ENCODE measurements at places on chromosomes 12 and 14.
A peak's percentile ranks its signal among the peaks of the same experiment; 100 is the strongest.

- no peak for DNase-seq
Observed at GRCh38 chr14:50792634-50793068, 38.3 kb downstream of the NIN start.

DNA sequence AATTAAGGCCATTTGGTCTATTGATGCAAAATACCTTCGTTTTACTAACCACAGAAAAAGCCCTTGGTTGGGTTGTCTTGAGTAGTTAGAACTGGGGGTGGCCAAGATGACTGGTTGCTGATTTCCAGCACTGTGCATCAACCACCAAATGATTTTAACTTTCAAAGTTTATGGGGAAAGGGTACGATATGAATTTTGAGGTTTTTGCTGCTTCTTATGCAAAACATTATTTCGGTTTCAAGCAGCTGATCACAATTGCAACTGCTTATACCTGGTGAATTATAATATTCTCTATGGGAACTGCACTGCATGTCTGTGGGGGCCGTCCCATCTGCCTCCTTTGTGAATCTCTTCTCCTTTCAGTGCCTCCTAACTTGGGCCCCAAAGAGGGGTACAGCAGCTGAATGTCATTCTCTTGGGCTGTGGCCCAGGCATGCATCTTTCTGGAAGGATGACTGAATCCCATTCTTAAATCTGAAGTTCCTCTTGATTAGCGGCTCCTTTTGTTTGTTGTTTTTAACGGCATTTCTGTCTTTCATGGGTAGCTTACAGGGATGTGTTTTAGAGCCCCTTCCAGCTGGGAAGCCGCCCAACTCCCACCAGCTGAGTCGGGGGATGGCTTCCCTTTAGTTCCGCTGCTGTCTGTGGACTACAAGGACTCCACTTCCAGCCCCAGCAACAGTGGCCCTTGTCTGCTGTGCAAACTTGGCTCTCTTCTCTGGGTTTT, 479.8 kb downstream of the ZFP36L1 start:
- peak; percentile 68 for DNase-seq

DNA sequence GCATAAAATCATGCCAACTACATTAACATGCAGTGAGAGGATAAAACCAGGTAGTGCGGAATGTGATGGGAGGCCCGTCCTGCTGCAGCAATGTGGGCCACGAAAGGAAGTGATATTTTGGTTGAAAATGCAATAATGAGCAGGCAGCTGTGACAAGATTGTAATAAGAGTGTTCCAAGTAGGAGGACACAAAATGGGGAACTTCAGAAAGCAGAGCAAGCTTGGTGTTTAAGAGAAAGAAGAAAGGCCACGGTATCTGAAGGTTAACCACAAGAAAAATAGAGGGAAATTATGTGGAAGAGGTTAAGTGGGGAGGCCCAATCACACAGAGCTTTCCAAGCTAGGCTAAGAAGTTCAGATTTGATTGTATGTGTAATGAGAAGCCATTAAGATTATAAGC, 34.3 kb downstream of the OVCH1 start:
- DNase-seq: no peak

GRCh38 chr14:68166731-68167382, 347.3 kb downstream of the RAD51B start:
- DNase-seq: no peak

DNA sequence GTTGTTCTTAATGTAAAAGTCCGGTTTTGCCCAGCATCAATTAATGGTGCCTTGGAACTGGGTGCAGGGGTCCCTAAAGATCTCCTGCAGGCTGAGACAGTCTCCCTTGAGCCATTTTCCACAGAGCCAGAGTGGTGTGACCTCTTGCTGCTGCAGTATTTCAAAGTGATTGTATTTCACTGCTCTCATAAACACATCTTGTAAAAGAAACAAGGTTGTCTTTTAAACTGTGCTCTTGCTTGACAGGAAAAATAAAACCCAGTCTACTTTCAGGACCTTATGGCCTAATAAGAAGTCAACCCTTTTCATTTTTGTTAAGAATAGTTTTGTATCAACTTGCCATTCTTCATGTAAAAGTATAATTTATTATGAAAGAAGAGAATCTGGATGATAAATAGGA, 44.7 kb downstream of the TMEM117 start:
- no peak for DNase-seq

DNA sequence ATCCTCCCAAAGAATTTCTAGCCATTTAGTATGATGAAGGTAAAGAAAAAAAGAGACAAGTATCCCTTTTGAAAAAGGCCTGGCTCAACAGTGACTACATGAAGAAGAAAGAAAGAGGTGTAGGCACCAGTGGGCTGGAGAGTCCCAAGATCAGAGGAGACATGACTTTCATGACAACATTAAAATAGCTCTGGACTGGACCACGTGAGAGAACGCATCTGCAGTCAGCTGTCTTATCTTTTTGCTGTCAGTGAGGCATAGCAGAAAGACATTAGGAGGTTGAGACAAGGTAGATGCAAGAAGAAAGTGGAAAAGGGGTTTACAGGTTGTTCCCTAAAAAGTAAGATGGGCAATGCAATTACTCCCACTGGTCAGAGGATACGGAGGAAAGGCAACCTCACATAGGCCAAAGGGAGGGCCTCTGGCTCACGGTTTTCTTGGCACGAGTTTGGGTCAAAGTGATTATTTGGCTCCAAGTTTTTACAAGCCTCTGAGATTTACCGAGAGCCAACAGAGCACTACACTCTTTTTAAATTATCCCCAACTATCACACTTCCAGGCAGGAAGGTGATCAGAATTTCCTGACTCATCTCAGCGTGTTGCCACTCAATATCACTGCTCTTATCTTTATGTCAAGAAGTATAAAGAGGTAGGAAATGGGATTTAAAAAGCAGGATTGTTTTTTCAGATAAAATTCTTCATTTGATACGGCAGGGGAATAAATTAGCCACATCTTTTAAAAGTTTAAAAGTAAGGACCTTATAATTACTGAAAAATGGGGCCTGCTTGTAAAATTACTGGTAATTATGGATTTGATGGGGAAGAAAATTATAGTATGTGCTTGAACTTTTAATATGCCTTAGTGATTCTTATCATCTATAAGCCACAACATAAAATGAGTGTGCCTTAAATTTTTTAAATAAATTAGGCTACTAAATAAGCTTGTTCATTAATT, 29.2 kb downstream of the TMTC1 start:
- DNase-seq: no peak

- no peak for DNase-seq
Observed at GRCh38 chr14:24243336-24243836, 963 bp upstream of the TINF2 start.

DNA sequence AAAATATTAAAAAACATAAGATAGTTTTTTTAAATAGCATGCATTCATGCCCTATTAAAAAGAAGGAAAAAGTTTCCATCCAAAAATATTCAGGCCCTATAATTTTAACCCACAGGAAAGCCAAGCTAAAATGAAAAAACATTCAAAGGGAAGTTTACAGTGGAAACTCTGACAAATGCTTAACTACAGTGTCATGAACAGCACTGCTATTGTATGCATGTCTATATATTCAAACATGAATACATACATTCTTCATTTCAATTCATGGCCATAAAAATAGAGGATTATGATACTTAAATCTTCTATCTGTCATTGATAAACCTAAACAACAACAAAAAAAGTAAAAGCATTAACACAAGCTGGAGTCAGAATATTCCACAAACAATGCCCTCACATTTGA, 67.4 kb downstream of the PPP2R5E start:
- no peak for DNase-seq

DNA sequence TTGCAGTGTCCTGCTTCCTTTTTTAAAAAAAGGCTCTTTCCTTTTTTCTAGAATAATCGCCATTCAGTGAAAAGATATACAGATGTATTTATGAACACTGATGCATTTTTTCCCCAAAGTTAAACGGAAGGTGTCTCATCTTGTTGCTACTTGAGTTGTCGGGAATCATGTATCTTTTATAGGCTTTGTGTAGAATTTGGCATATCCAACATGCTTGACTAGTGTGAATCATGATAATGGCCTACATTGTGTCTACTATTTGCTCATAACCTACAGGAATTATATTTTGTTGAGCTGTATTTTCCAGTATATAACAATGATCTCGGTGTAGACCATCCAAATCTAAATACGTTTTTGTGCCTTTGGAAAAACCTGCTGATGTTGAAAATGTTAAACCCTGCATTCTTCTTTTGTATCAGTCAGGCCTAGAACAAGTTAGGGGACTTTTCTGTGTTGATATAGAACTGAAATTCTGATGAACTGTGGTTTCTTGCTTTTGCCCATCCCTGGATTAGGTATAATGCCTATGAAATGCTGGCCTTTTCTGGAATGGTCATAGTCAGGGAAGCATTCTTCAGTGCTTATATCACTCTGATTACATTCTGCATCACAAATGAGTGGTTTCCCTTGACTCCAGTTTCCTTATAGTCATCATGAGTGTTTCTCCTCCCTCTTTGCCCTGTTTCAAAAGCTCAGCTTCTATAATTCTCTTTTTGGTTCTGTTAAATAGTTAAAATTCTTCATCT, 10.8 kb downstream of the BMAL2 start:
- DNase-seq: no peak

DNA sequence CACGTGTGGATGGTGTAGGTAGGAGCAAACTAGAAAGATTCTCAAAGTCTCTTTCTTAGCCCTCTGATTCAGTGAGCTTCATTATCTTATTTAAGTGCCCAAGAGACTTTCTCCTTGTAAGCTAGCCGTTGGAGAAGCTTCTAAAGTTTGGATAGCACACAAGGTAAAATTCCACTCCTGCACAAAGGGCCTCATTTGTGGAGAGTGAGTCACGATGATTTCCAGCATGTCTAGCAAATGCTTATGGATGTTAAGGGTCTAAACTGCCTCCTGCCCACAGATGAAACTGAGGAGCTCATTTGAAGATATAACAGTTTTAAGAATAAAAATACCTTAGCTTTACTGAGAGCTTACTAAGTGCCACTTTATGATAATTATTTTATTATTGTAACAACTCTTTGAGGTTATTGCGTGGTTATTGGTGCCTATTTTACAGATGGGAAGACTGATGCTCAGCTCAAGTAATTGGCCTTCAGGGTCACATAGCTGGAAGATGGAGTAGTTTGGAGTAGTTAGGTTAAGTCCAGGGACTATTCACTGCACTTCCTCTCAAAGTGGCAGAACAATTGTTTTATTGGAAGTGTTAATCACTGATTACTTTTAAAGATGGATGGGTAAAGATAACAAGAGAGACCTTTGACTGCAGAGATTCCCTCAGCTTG, 78.7 kb upstream of the HIF1A start:
- DNase-seq: no peak

GRCh38 chr12:11795192-11795912, 145.9 kb downstream of the ETV6 start:
- DNase-seq: no peak

DNA sequence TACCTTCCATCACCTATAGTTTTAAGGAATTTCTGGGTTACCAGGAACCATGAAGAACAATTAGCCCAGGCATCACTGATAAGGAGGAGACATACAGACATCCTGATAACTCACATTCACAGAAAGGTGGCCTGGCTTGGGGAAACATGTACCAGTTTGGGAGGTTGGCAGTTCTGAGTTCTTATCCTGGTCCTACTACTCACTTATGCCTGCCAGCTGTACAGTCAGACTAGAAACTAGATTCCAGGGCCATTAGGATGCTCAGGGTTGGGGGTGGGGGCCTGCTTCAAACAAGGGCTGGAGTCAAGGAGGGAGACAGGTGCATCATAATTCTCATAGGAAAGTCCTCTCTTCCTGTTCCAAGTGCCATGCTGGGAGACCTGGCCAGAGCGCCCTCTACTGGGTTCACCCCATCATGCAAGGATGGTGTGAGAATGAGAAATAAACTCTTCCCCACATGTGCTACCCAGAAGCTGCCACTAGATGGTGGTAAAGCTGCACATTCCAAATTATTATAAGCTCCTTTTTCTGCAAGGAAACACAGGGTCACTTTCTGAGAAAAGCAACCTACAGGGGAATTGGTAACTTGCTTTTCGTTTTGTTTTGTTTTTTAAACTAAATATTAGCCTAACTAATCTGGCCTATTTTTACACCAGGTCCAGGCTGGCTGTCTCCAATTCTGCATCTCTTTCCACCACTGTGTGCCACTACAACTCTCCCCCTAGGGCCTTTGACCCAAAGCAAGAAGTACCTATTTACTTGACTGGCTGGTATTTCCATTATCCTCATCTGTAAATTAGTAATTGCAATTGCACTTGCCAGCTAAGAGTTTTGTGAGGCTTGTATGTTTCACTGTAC, 14.5 kb downstream of the OAS2 start:
- peak; percentile 25 for DNase-seq

GRCh38 chr14:91371011-91371989, 46.3 kb downstream of the CCDC88C start:
- DNase-seq: no peak

- no peak for DNase-seq
Observed at GRCh38 chr14:55111122-55111708, 17.8 kb upstream of the LGALS3 start.

DNA sequence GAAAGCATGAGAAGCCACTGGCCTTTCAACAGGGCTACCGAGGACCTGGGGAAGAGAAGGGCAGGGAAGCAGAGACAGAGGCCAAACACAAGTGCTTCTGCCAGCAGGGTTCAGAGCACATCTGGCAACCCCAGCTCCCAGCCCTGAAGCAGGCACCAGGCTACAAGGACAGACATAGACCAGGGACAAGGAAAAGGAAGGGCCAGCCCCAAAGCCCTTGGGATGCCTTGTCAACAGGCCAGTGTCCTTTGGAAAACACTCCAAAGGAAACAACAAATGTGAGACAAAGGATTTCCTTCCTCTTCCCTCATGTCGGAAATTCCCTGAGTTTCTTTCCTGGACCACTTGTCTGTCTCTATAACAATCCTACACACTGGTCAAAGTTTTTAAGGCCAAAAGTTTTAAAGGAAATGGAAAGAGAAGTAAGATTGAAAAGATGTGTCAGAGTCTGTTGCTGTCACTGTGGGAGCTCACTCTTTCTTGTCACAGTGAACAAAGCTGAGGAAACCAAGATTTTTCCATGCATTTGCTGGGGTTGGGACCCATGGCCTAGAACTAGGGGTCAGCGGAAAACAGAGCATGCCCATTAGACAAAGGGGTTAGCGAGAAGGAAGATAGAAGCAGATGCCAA, 59.4 kb downstream of the TTC9 start:
- no peak for DNase-seq

All from naive B cell (primary cell).